ENCODE measurements at places on chromosomes 13 and 19.

DNA sequence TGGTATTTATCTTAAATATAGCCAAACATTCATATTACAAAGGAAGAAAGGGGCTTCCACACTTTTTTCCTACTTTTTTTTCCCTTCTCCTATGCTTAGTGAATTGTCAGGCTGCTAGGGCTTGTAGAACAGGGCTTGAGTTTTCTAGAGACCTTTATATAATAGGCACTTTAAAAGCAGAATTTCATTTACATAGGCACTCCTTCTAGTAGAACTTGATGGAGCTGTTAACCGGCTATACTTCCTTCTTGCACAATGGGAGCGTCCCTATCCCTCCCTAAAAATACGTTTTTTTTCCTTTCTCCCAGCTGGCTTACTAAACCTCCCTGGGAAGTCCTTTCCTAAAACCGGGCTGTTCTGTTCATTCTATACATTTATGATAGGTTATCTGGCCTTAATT is 1.1 kb downstream of the TRIM13 start:
- DNase-seq = no peak

DNA sequence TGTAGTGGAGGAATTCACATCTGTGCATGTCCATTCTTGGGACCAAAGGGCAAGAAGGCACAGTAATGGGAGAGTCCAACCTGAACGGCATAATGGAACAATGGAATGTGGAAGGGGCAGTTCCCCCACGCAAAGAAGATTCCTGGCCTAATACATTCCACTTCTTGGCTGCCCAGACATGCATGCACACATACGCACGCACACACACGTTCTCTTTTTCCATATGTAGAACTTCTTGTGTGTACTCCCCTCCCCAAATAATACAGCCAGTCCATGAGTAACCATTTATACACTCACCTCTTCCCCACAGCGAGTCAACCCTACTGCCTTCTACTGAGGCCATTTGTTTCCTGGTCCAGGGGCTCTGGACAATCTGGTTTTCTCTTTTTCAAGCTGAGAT is 6.0 kb upstream of the STK24 start:
- no peak for DNase-seq

DNA sequence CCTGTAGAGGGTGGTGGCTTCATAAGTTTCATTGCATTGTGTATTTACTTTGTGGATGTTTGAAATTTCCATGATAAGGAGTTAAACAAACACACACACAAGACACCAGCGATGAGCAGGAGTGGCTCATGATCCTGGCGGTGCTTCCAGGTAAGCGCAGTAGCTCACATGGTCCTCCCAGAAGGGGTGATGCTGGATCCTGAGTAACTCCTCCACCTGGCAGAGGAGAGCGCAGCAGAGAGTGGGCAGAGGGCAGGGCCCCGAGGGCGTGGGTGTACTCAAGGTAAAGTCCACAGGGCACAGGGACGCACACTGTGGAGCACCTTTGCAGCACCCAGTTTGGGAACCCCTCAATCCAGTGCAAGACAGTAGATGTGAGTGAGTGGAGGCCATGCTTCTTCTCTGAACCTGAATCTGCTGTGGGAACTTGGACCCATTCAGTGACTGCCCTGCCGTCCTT is 54.0 kb downstream of the RFX2 start:
- DNase-seq = no peak

GRCh38 chr13:112330479-112331381 is 45.4 kb upstream of the SPACA7 start:
- no peak for DNase-seq

- DNase-seq = peak; percentile 5
Observed at GRCh38 chr13:69496981-69497380, 610.6 kb upstream of the ATXN8OS start.

- DNase-seq = no peak
Observed at GRCh38 chr19:7743425-7743841, 3.9 kb downstream of the CD209 start.

DNA sequence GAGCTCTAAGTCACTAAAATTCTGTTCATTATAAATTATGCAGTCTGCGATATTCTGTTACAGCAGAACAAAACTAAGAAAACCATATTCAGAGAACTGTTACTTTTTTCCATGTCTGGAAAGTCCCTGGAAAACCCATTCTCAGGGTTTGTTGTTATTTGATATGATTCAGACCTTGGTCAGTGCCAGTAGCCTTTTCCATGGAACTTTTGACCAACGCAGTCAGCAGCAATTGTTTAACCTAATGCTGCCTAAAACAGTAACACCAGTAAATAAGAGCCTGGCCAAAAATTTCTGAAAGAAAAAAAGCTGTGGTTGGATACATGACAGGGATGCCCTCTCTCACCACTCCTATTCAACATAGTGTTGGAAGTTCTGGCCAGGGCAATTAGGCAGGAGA is 402.7 kb downstream of the TBC1D4 start:
- DNase-seq = no peak

DNA sequence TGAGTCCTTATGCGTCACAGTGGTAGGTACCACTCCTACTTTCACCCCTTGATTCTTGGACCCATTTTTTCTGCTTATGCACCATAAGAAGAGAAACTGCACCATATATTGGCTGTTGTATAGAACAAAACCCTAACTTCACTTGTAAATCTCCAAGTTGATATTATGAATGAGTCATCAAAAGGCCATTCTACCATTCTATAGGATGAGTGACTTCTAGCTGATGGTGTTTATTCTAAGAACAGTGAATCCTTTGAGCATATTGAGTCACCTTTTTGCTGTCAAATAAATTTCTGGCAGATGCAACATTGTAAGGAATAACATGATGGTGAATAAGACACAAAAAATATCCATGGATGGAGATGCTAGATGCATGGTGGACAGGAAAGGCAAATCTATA is 57.7 kb downstream of the POLR1D start:
- no peak for DNase-seq

DNA sequence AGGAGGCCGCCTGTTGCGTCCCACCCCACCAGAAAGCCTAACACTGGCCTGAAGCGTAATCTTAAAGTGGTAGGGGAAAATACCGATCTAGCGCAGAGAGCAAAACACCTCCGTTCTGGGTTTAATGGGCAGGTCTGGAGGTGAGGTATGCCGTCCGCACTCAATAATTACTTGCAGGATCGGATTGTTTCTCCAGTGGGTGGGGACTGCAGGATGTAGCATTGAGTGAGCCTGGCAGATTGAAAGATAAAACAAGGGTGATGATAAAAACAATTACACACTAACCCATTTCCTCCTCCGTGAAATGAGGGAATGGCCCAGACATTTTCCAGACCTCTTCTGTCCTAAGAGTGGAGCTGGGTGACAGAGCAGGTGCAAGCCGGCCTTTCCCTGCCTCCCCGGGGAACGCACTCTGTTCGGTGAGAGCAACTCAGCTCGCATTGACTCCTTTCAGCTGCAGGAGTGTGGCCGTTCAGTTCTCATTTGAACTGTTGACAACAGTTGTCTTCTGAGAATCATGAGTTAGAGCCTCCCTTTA is 110.2 kb upstream of the DOCK9 start:
- peak; percentile 28 for DNase-seq

- DNase-seq = no peak
Observed at GRCh38 chr13:69199664-69200063, 908.0 kb upstream of the ATXN8OS start.

DNA sequence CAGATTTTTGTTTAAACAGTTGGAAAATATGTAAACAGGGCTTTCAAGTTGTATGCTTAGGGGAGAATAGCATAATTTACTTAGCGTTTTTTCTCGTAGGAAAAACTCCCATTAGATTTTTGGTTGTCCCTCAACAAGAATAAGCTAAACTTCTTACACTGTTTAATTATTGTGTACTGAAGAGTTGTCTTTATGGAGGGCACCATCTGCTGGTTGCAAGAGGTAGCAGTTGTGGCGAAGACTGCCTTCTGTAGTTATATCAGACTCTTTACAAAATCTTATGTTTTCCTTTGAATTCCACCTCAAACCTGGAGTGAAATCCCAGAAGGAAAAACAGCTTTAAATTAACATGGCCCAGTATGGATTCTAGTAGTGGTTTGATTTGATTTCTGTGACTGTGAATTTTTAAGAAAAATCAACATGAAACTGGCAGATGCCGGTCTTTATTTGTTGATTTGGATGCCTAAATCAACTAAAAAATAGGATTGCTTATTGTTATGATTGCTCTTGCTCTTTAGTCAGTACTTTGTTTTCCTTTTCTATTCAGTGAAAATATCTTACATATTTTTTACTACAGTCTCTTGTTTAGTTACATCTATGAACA is 53.4 kb downstream of the PDS5B start:
- no peak for DNase-seq

All from amygdala (tissue), 56 donors.